Psoas muscle (tissue), 8 donors: ENCODE measurements at places on chromosomes 13 and 19.

- H3K36me3 ChIP-seq = no peaks in the 10 kb centered on the region
- no peak overlapping the region for H3K27ac ChIP-seq
- no peak for DNase-seq
- no peak overlapping the region for H3K4me3 ChIP-seq
- no peaks in the 10 kb centered on the region for H3K4me1 ChIP-seq
- no peaks in the 10 kb centered on the region for H3K27me3 ChIP-seq
These were observed 11.1 kb downstream of the NTN5 start for GRCh38 chr19:48661711-48662090.

DNA sequence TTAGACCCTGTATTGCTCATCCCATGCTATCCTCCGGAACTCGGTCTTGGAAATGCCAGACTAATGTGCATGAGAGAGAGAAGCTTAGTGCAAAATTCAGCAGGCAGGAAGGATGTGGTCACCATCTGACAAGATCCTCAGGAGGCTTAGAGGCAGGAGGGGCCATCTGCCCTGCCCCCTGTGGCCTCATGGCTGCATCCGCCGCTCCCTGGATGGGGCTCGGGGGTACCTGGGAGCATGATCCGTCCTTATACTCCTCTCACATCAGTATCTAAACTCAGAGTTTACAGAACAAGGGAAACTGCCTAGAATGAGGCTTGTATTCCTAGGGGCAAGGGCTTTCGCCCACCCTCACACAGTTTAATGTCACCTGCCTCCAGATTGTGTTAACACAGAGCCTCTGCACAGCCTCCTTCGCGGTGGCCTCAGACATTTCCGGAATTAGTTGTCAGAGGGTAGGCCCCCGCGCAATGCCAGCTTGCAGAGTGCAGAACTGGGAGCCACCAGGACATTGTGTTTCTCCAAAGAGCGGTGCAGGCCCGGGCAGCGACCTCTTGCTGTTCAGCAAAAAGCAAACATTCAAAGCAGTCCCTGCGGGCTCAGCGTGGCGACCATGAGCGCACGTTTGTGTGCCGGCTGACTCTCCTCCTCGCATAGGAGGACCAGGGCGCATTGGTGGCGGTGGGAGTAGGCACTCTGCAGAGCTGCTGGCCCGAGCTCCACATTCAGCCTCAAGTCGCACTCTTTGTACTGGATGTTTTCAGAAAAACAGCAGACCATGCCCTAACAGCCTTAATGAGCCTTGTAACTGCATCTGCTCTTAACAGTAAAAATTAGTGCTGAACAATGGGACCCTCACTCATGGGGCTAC, 39.1 kb downstream of the GPR12 start:
- H3K27ac ChIP-seq = no peak overlapping the region
- DNase-seq = peak; percentile 23
- no peak overlapping the region for H3K4me3 ChIP-seq
- no peaks in the 10 kb centered on the region for H3K36me3 ChIP-seq
- no peaks in the 10 kb centered on the region for H3K4me1 ChIP-seq

- no peaks in the 10 kb centered on the region for H3K4me1 ChIP-seq
- peaks cover 30% of the 10 kb centered on the region for H3K36me3 ChIP-seq
- H3K4me3 ChIP-seq = no peak overlapping the region
- H3K27ac ChIP-seq = no peak overlapping the region
- DNase-seq = no peak
These were observed 92.5 kb downstream of the PTPRS start for GRCh38 chr19:5247957-5248705.

DNA sequence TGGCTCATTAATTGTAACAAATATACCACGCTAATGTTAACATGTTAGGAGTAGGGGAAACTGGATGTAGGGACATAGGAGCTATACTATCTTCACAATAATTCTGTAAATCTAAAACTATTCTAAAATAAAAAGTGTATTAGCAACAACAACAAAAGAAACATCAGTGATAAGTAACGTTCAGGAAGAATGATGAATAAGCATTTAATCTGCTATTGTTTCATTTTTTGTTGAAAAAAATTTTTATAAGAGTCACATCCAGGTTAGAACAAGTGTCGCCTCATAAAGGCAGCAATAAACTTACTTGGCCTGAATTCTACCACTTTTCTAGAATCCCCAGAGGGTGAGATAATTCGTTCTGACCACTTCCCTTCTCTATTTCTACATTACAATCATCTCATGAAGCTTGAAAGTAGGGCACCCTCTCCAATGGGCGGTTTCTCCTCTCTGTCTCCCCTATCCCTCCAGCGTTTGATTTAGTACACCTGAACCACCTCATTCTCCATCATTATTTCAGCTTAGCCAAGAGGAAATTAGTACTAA, 253.1 kb upstream of the IPO5 start:
- H3K4me1 ChIP-seq = no peaks in the 10 kb centered on the region
- H3K27ac ChIP-seq = no peak overlapping the region
- H3K4me3 ChIP-seq = no peak overlapping the region
- H3K36me3 ChIP-seq = no peaks in the 10 kb centered on the region

DNA sequence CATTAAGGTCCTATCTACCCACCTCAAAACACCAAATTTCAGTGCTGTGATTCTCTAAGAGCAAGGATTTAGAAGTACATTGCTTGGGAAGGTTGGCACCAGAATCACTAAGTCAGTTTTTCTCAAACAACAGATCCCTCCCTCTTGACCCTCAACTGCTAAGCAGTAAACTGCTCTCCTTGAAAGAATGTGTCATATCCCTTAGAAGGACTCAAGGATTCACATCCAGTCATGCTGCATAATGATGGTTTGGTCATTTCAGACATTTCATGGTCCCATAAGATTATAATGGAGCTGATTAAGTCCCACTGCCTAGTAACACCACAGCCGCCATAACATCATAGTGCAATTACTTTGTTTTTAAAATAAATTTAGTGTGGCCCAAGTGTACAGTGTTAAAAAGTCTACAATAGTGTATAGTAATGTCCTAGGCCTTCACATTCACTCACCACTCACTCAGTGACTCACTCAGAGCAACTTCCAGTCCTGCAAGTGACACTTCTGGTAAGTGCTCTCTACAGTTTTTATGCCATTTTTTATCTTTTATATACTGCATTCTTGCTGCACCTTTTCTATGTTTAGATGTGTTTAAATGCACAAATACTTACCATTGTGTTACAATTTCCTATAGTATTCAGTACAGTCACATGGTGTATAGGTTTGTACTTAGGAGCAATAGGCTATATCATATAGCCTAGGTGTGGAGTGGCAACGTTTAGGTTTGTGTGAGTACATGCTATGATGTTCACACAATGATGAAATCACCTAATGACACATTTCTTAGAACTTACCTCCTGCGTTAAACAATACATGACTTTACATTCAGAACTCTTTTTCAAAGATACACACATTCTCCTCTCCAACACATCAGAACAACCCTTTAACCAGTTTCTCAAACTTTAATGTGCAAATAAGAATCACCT, 15.7 kb upstream of the CCDC169 start:
- no peak for DNase-seq
- H3K4me1 ChIP-seq = no peaks in the 10 kb centered on the region
- H3K36me3 ChIP-seq = peaks cover 4% of the 10 kb centered on the region
- H3K4me3 ChIP-seq = no peak overlapping the region
- H3K27me3 ChIP-seq = no peaks in the 10 kb centered on the region

- H3K27me3 ChIP-seq = no peaks in the 10 kb centered on the region
- H3K4me3 ChIP-seq = no peak overlapping the region
- DNase-seq = peak; percentile 27
- no peak overlapping the region for H3K27ac ChIP-seq
- H3K36me3 ChIP-seq = no peaks in the 10 kb centered on the region
These were observed 127.9 kb downstream of the DLEU7 start for GRCh38 chr13:50715402-50716146.

GRCh38 chr19:15300533-15301197, 31.7 kb downstream of the BRD4 start:
- no peak for DNase-seq
- H3K4me3 ChIP-seq = no peak overlapping the region
- no peak overlapping the region for H3K27ac ChIP-seq
- H3K4me1 ChIP-seq = peaks cover 92% of the 10 kb centered on the region

DNA sequence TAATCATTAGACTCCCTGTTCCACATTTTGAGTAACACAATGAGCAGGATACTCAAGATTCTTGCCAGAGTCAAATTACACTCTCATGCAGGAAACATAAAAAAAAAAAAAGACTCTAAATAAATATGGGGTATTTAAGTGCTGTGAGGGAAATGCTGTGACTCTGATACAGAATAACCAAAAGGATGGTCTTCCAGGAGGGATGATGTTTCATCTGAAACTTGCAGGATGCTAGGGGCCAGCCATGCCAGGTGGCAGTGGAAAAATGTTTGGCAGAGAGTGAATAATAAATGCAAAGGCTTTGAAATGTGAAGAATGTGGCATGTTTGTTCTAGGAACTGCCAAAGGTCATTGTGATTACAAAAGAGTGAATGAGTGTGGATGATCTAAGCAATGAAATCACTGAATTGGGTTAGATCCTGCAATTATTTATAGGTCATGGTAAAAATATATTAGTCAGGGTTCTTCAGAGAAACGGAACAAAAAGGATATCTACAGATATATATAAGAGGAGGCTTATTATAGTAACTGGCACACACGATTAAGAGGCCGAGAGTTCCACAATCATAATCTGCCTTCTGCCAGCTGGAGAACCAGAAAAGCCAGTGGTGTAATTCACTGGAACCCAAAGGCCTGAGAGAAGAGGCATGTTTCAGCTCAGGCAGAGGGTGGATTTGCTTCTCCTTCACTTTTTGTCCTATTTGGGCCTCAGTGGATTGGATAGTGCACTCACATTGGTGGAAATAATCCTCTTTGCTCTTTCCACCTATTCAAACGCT, 1832.8 kb upstream of the MIR17HG start:
- H3K27ac ChIP-seq = no peak overlapping the region
- no peak overlapping the region for H3K4me3 ChIP-seq

- H3K4me1 ChIP-seq = no peaks in the 10 kb centered on the region
- H3K4me3 ChIP-seq = no peak overlapping the region
- H3K27ac ChIP-seq = no peak overlapping the region
- no peaks in the 10 kb centered on the region for H3K36me3 ChIP-seq
- no peak for DNase-seq
- no peaks in the 10 kb centered on the region for H3K27me3 ChIP-seq
These were observed 16.2 kb downstream of the KCTD4 start for GRCh38 chr13:45184693-45185092.

DNA sequence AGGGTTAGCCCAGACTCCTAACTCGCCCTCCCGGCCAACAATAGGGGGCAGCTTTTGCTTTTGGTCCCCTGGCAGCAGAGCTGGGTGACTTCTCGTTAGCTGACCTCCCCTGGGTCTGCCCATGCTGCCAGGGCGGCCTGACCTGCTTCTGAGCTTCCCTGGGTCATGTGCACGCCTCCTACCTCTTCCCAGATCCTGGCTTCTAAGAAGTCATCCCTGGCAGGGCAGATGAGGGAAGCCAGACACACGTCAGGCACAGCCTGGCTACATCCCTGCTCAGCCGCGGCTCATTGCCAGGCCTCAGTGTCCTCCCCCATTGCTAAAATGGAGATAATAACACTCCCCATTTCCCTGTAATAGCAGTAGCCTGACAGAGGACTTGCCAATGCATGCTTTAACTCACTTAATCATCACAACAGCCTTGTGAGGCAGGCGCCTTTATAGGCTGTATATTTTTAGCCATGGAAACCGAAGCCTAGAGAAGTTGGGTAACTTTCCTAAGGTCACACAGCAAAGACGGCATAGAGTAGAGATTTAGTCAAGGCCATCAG, 2.1 kb downstream of the KCNK6 start:
- H3K4me3 ChIP-seq = no peak overlapping the region
- no peak for DNase-seq
- no peak overlapping the region for H3K27ac ChIP-seq
- peaks cover 8% of the 10 kb centered on the region for H3K4me1 ChIP-seq
- H3K27me3 ChIP-seq = no peaks in the 10 kb centered on the region

GRCh38 chr13:100530671-100531213, 57.8 kb downstream of the GGACT start:
- DNase-seq = no peak
- no peaks in the 10 kb centered on the region for H3K36me3 ChIP-seq
- no peaks in the 10 kb centered on the region for H3K27me3 ChIP-seq
- no peak overlapping the region for H3K27ac ChIP-seq
- H3K4me1 ChIP-seq = no peaks in the 10 kb centered on the region

GRCh38 chr19:47475465-47475864, 3.8 kb upstream of the SLC8A2 start:
- H3K36me3 ChIP-seq = no peaks in the 10 kb centered on the region
- no peak for DNase-seq
- no peaks in the 10 kb centered on the region for H3K27me3 ChIP-seq

DNA sequence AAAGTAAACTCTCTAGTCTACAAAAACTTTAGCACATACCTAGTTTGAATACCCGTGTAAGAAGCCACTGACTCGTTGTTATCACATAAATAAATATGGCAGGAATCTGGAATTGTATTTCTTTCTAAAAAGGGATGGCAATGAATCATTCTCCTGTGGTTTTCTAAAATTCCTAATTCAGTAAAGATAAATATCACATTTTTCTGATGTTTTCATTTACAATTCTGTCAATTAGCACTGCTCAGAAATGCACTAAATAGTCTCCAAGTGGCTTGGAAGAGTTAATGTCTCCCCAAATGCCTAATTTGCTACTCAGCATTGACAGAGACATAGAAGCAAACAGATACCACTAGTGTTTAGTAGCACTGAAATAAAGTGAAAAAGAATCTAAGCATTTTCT, 547.7 kb upstream of the SLITRK1 start:
- no peaks in the 10 kb centered on the region for H3K27me3 ChIP-seq
- no peaks in the 10 kb centered on the region for H3K4me1 ChIP-seq
- H3K4me3 ChIP-seq = no peak overlapping the region
- H3K36me3 ChIP-seq = no peaks in the 10 kb centered on the region
- no peak overlapping the region for H3K27ac ChIP-seq
- DNase-seq = no peak

- H3K4me1 ChIP-seq = peaks cover 12% of the 10 kb centered on the region
- H3K27ac ChIP-seq = no peak overlapping the region
- DNase-seq = no peak
- no peak overlapping the region for H3K4me3 ChIP-seq
- H3K27me3 ChIP-seq = no peaks in the 10 kb centered on the region
These were observed 21.4 kb downstream of the NAXD start for GRCh38 chr13:110636701-110637201.

DNA sequence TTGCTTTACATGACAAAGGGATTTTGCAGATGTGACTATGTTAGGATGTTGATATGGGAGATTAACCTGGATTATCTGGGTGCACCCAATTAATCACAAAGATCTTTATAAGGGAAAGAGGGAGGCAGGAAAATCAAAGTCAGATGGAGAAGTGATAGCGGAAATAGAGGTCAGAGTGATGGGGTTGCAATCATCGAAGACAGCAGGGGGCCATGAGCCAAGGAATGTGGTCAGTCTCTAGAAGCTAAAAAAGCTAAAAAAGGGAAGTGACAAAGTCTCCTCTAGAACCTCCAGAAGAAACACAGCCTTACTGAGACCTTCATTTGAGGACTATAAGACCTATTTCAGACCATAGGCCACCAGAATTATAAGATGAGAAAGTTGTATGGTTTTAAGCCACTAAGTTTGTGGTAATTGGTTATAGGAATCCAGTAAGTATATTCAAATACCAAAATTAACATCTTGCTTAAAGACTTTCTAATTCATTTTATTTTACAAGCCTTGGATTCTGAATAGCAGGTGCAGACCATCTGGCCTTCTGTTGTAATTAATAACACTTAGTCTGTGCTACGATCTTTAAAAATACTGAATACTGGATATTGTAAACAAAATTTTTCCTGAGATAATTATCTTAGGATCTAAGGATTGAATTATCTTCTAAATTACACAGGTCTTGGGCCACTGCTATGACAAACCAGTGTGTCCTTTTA, 493.4 kb upstream of the PCDH20 start:
- H3K27me3 ChIP-seq = no peaks in the 10 kb centered on the region
- H3K36me3 ChIP-seq = no peaks in the 10 kb centered on the region
- H3K4me3 ChIP-seq = no peak overlapping the region
- no peak for DNase-seq
- H3K27ac ChIP-seq = no peak overlapping the region
